Fibroblast of skin of scalp (primary cell): ENCODE measurements at places on chromosomes 3 and 15.

DNA sequence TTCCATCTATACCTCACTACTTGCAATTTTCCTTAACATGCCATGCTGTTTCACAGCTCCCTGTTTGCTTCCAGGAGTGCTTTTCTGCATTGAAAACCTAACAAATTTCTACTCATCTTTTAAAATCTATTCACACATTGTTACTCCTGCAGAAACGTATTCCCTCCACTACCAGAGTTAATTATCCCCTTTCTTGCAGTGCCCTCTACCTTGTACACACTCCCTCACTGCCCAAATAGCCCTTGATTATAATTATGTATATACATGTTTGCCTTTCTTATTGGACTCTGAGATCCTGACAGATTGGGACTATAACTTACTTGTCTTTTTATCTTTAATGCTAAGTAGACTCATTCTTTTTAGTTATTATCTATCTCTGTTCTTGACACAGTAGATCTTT lies 325.0 kb downstream of the OXSM start:
- DNase-seq: no peak

GRCh38 chr3:70919091-70919490 lies 606.7 kb upstream of the MDFIC2 start:
- DNase-seq: peak; percentile 22

DNA sequence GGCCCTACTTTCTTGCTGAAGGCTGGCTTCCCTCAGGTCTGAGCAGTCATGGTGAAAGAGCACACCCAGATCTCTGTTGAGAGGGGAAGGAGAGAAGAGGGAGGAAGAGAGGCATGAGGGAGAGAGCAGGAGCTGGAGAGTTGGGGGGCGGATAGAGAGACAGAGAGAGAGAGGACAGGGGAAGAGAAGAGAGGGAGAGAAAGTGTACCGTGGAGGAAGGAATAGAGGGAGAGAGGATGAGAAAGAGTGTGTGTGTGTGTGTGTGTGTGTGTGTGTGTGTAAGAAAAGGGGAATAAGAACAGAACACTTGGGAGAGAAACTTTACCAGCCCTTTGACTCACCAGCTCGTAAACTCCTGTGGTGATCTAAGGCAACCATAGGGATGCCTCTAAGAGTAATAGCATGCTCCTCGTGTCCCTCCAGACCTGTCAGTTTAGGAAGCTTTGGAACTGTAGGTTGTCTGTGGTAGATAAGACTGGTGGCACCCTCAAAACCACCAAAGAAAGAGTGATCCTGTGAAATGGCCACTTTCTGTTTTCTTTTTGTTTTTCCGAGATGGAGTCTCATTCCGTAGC lies 18.2 kb downstream of the ZNF592 start:
- no peak for DNase-seq

GRCh38 chr3:8464668-8465067 lies 37.0 kb upstream of the LMCD1 start:
- DNase-seq: no peak

DNA sequence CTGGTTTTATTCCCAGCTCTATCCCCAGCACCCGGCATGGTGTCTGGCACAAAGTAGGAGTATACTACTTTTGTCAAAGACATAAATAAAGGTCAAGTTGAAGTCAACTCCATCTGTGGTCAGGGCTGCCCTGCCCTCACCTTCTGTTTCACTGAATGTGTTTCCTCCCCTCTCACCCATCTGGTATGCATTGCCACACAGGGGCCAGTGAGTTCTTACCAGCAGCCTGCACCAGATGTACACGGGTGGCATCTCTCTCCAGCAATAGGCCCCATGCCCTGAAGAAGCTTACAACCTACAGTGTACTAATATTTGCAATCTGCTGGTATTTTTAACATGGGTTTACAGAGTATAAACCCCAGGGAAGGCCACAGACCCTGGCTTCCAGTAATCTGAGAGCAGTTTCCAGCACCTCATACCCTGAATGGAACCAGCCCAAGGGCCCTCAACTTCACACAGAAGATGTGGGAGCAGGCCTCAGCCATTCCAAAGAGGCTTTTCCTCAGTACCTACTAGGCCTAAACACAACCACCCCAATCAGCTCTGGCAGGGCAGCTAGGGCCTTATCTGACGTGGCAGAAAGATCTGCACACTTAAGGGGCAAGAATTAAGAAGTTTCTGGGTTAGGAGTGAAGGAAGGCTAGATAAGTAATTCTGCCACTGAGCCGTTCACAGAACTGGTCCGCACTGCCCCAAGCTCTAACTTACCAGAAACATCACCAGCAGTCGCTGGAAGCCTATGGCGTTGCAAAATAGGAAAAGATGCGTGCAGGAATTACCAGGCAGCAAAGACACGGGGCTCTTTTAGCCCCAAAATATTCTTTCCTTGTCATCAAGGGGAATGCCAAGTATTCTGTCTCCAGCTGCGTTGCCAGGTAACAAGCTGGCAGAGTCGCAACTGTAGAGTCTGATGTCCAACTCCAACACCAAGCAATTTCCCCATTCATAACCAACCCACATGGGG lies 2.1 kb downstream of the IDH2 start:
- DNase-seq: peak; percentile 65

DNA sequence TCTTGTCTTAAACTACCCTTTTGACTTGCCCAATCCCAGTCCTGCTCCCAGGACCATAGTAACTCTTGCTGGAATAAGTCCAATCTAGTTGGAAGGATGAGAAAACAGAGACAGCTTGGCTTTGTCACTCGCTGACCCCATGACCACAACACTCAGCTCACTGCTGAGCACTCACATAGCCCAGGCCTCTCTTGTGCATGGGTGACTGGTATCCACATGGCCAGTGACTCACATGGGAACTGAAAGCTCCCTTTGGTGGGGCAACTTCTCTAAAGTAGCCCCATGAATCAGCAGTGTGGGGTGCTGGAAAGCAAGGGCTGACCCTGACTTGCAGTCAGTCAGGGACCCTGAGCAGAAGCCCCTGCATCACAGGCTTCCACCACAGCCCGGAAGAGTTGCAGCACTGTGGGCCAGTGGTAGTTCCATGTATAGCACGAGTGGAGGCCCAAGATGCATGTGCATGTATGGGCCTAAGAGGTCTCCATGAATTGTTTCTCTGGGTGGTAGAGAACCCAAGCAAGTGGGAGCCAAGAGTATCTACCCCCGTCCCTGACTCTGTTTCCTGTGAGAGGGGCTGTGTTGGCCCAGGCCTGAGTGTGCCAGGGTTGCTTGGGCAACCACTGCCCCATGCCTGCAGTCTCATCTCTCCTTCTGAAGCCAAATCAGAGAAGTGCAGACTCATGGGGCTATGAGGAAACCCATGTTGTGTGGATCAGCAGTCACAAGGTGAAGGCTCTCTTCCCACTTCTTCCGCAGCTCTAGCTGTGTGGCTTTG lies 62.1 kb upstream of the XCR1 start:
- DNase-seq: peak; percentile 42

DNA sequence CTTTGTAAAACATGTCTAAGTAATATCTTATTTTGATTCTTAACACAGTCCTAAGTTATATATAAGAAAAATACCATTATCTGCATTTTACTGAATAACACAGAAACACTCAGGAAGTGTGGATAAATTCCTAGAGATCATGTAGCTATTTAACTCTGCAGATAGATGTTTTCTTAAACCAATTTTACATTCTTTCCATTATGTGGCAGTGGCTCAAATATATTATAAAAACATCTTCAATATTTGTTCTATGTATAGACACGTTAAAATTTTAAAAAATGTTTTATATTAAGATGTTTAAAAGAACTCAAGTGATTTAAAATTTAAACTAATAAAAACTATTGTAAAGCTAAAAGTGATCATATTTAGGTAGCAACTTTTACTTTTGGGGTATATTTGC lies 683.8 kb downstream of the DIPK2A start:
- peak; percentile 61 for DNase-seq

DNA sequence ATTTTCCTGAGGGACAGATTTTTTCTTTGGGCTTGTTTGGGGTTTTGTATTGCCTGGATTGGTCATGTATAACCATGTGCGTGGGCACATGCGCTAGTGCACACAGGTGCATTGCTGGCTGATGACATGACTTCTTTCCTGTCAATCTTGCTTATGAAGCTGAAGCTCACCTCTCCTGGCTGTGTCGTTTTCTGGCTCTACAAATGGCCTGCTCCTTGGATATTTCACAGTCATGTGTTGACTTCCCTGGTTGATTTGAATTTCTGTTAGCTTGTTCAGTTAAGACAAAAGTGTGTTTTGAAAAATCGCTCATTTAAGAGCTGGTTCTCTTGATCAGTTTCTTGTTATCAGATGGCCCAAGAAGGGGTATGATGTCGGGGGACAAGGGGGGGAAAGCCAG lies 11.5 kb downstream of the PTPRG start:
- no peak for DNase-seq

- DNase-seq: no peak
Measured at GRCh38 chr15:78830514-78831228, 19.4 kb upstream of the ADAMTS7 start.

DNA sequence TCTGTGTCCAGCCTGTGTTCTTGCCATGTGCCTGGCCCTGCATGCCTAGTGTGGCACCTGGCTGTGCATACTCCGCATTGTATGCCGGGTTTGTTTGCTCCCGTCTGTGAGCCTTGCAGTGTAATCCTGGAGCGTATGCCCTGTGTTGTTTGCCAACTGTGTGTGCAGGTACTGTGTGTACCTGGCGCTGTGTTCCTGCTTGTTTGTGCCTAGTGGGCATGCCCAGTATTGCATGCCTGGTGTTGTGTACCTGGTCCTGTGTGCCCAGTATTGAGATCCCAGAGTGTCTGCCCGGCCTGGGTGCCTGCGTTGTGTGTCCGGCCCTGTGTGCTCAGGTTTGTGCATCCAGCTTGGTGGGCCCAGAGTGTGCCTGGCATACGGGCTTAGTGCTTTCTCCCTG lies 54.5 kb upstream of the CHRNA7 start:
- no peak for DNase-seq

GRCh38 chr3:31197941-31198340 lies 303.5 kb upstream of the GADL1 start:
- DNase-seq: no peak

DNA sequence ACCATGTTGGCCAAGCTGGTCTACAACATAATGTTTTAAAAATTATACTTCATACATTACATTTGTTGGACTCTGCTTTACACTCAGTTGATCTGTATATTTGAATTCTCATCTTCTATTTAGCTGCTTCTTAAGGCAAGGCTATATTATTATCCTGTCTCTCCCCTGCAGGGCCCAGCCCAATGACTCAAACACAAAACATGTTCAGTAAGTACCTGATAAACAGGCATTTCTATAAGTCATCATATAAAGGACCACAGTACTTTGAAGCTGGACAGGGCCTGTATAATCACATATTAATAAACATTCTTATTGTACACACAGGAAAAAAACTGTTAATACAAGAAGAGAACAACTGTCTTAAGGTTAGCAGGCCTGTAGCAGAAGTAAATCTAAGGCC lies 36.2 kb downstream of the NGLY1 start:
- DNase-seq: no peak

DNA sequence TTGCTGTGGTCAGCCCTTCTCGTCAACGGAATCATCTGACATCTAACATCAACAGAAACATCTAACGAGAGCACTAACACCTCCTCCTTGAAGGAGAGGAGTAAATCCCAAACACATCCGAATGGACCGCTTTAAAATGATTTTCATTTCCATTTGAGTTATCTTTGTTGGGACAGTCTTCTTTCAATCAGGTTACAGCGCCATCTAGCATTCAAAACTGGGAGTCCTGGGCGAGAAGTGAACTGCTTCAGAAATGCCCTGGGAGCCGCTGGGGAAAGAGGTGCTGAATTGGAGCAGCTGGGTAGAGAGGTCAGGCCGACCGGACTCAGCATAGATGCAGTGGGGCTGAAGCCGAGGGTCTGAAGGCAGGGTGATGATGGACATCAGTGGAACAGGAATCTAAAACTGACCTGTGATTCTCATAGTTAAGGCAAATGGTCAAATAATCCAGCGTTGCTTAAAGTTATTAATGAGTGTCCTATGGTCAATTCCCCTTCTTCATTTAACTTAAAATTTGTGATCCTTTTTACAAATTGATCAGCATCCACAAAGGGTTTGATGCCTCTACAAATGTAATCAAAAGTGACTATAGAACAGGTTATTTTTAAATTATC lies 170.0 kb upstream of the NDN start:
- DNase-seq: peak; percentile 24

- no peak for DNase-seq
Measured at GRCh38 chr3:85846940-85847339, 888.2 kb downstream of the CADM2 start.

DNA sequence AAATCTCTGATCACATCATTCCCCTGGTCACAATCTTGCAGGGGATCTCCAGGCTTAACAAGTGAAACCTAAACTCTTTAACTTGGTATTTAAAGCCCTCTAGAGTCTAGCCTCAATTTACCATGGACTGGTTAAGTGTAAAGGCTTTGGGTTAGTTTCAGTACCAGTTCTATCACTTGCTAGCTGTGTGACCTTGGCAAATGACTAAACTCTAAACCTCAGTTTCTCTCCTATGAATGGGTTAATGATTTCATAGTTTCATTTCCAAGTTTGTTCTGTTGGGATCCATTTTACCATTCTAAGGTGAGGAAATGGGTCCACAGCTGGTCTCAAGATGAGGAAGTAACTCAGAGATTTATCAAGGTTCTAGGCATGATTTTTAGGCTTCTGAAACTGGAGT lies 38.8 kb upstream of the TIMP4 start:
- no peak for DNase-seq

- DNase-seq: no peak
Measured at GRCh38 chr15:41783296-41783695, 9.0 kb downstream of the MAPKBP1 start.

DNA sequence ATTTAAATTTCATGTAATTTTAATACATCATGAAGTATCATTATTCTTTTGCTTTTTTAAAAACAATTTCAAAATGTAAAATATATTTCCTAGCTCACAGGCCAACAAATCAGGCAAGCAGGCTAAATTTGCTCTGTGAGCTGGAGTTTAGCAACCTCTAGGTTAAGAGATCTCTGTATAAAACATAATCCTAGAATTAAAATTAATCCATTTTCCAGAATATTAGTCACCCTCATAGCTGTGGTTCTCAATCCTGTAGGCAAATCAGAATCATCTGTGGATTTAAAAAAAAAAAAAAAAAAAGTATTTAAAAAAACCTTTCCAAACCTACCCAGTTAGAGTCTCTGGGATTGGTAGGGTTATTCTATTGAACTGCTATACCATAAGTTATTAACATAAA lies 209.7 kb downstream of the MINAR1 start:
- peak; percentile 46 for DNase-seq

GRCh38 chr3:164498917-164499316 lies 579.4 kb downstream of the SI start:
- no peak for DNase-seq

DNA sequence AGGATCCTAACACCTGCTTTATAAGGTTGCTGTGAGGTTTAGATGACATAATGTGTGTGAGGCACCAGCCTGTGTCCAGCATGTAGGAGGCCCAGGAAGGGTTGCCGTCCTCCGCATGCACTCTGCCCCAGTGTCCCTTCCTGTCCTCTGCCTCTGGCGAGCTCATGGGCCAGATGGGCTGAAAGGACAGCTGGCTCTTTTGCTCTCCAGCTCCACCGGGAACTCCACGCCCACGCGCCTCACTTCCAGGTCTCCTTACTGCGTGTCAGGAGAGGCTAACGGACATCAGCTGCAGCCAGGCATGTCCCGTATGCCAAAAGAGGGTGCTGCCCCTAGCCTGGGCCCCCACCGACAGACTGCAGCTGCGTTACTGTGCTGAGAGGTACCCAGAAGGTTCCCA lies 12.2 kb downstream of the MUC20 start:
- no peak for DNase-seq

- no peak for DNase-seq
Measured at GRCh38 chr3:183210341-183210740, 42.7 kb upstream of the B3GNT5 start.
